ENCODE measurements at places on chromosomes 7 and 10.

DNA sequence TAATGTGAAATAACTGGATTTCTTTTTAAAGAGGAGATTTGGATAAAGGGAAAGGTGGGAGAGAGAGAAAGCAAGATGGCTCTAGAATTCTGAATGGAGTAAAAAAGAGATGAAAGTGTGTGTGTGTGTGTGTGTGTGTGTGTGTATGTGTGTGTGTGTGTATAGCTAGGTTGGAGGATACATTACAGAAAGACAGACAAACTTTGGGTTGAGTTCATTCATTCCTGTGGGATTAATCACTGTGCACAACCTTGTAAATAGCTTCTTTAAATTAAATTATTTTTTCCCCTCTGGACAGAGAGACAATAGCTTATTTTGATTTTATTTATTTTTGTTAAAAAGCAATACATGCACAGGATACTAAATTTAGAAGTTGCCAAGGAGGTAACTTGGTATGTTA lies 7.5 kb downstream of the ASB4 start:
- no peak for DNase-seq

- no peak for DNase-seq
Observed at GRCh38 chr10:52805414-52806285, 33.1 kb upstream of the MBL2 start.

DNA sequence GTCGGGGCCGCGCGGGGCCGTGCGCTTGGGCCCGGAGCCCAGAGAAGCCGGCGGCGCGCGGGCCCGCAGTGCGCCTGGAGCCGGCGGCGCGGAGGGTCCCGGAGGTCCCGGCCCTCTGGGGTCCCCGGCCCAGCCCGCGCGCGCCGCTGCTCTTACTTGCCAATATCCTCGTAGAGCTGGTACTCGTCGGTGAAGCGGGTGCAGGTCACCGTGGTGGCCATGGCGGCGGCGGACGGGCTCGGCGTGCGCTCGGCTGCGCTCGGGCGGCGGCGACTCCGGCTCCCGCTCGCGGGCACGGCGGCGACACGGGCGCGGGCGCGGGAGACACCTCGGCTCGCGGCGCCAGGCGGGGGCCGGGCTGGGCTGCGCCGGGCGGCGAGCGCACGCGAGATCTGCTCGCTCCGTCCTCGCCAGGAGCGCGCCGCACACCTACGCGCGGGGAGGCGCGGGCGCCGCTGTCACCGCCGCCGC lies at the start of gene CAMK2B:
Gene CAMK2B, minus strand, starts transcription at position 394 of the 471 bp plus-strand sequence. Its CDS starts 173 bp downstream, at position 221.
- no peak for DNase-seq

- DNase-seq: no peak
Observed at GRCh38 chr10:123962756-123963530, 71.3 kb upstream of the CPXM2 start.

DNA sequence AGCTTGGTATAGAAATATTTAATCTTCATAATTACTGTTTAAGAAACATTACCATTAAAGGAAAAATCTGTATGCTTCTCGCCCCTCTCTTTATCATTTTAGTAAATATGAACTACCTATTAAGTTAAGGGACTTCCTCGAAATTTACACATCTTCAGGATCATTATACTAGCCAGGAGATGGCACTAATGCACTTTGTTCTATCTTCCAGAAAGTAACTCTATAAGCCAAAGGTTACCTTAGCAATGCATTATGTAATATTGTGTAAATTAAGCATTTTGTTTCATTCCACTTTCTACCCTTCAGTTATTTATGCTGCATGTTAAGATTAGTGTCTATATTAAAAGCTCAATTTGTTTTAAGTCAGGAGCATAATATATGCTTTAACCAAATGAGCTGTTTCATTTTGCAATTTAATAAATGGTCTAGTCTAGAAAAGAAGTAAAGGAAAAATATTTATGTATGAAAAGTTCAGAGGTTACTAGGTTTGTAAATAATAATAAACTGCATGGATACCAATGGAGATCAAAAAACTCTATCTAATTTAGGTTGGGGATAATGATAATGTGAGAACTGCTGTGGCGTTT lies 128.5 kb downstream of the ANKRD7 start:
- no peak for DNase-seq

DNA sequence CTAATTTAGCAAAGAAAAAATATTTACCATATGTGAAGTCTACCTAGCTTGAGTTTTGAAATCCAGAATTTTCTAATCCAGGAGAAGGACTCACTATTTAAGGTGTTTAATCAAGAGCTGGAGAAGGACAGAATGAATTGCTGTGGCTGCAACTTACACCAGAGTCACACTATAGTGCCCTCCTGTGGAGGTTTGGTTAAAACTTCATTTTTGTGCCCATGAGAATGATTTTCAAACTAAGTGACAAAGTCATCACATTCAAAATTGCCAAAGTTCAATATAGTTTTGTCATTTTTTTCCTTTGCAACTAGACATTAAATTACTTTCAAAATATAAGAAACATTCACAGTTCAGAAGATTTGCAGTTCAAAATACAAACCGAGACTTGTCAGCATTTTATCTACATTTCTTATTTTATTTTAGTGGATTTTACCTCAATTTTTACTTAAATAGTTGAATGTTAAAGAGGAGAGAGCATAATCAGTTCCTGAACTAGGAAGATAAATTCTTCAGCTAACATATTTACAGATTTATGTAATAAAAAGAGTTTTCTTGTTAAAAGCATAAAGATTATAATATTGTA lies 70.7 kb downstream of the CABCOCO1 start:
- DNase-seq: no peak

DNA sequence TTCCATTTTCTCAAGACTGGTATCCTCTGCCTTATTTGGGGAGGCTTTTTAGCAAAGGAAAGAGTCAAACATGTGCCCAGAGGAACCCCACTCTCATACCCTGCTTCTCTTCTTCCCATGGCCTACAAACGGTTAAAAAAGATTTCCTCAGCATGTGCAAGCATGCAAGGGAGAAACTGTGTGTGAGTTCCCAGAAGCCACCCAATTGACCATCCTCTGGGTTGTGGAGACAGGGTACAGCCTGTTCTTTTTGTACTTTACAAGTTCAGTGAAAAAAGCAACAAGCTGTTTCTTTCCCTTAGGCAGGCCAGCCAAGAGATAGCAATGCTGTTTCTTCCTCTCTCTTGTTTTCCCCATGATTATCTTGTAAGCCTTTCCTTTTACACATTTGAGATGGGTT lies 68.8 kb upstream of the MTPN start:
- DNase-seq: no peak

DNA sequence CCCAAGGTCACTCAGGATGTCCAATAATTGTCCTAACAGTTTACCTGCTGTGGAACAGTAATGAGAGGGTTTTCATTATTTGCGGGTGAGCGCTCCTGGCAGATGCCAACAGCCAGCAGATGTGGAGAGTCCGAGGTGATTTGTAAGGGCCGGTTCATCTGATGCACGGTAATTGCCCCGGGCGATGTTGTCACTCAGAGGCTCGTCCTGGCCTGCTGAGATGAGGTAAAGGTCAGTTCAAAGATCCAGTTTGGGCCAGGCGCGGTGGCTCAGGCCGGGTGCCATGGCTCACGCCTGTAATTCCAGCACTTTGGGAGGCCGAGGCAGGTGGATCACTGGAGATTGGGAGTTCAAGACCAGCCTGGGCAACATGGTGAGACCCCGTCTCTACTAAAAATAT lies 16.9 kb downstream of the LHPP start:
- no peak for DNase-seq
